Activated T-cell treated with anti-CD3 and anti-CD28 coated beads for 24 hours (primary cell): ENCODE measurements at places on chromosomes 2 and 18.
A peak's percentile ranks its signal among the peaks of the same experiment; 100 is the strongest.

DNA sequence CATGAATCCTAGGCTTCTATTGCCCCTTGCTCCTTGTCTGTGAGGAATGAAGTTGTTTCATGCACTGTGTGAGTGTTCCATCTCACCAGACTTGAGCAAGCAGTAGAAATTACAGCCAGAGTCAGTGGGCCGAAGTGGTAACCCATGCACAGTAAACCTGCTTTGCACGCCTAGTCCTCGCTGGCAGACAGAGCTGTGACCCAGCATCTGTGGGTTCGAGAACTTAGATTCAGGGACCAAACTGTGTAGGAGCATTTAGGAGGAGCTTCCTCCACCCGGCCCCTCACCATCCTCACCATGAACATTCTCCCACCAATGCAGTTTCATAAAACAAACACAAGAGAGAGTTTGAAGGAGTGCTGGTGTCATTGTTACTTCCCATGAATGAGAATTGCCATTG is 21.6 kb upstream of the TEX51 start:
- DNase-seq = no peak

DNA sequence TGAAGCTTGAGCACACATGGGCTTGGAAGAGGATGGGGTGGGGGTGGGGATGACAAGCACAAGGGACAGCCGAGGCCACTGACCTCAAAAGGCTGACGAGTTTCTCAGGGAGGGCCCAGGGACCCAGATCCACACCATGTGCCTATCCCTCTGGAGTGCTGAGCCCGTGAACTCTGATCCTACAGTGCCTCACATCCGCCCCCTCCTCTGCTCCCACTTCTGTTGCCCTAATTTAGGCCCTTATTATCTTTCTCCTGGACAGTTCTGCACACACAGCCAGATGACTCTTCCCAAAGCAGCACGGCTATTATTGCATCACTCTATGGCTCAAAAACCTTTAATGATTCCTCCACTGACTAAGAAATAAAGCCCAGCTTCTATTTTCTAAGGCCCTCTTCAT is 24.8 kb downstream of the CYRIA start:
- no peak for DNase-seq

GRCh38 chr2:113088213-113088992 is 20.6 kb downstream of the IL1F10 start:
- no peak for DNase-seq

DNA sequence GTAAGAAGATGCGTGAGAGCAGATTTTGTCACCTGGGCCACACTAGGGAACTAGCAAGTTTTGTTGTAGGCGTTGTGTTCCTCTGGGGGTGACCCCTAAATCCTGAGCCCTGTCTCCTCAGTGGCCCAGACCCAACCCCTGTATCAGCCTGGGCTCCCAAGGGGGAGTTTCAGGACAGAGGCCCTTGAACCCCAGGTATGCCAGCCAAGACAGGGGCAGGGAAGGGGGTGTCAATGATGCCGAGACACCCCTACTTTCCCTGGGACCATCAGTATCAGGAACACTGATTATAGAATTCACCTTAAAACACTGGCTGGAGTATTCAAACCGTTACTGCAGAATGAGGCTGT is 39.1 kb upstream of the RPL31 start:
- DNase-seq = no peak

- DNase-seq = no peak
Observed at GRCh38 chr2:12534646-12535263, 182.0 kb upstream of the TRIB2 start.

- DNase-seq = no peak
Observed at GRCh38 chr2:37670378-37671008, 949 bp downstream of the CDC42EP3 start.

- DNase-seq = no peak
Observed at GRCh38 chr2:120345608-120346007, 328 bp upstream of the INHBB start.

GRCh38 chr18:30618567-30618966 is 424.0 kb downstream of the DSC3 start:
- no peak for DNase-seq

- no peak for DNase-seq
Observed at GRCh38 chr18:78790960-78791359, 188.7 kb upstream of the SALL3 start.

GRCh38 chr2:118784860-118785259 is 62.6 kb downstream of the EN1 start:
- no peak for DNase-seq

DNA sequence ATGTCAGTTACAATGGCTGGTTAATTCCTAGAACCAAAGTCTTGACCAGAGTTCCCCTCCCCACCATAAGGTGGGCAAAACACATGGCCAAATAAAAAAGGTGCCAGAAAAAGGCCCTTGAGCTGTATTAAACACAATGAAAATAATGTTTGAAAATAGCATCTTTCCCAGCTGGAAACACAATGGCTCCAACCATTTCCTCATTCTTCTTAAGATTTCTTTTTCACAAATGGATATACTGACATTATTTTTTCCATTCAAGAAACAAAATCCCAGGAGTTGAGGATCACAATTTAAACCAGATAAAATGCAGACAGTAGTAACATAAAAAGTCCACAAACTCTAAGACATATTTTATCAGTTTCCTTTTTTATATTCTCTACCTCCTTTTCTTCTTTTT is 143.8 kb downstream of the EXOC6B start:
- DNase-seq = no peak

- DNase-seq = no peak
Observed at GRCh38 chr2:2102866-2103653, 228.0 kb downstream of the MYT1L start.

DNA sequence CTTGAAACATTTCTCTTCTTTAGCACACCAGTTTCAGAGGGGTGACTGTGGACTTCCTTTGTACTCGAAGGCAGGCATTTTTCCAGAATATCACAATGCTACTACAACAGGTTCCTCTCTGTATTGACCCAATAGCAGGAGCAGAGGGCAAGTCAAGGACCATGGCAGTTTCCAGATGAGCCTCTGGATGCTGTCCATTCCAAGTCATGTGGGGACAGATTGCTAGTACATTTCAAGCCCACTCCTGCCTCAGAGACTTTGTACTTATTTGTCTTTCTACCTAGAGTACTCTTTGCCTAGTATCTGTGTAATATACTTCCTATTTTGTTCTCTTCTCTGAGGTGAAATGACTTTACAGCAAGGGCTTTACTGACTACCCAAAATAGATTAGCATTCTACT is 373.9 kb downstream of the PIK3C3 start:
- no peak for DNase-seq

GRCh38 chr2:85390941-85391669 is 19.1 kb downstream of the CAPG start:
- DNase-seq = peak; percentile 56

DNA sequence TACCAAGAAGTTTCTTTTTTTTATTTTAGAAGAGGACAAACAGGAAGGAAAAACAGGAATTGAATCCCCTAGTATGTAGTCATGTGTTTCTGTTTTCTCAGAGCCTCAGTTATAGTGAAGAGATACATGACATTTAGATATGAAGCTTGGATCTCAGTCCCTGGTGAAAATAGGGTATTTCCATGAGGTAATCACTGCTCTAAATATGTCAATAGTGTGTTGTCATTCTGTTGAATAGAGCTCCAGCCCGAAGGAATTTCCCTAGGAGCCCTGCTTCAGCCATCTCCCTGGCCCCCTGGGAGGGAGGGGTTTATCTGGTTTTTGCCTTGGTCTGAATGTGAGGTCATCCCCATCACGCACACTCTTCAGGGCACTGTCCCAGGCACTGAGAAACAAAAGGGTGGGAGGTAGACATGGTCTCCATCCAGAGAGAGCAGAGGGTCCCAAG is 47.1 kb upstream of the REL start:
- no peak for DNase-seq

DNA sequence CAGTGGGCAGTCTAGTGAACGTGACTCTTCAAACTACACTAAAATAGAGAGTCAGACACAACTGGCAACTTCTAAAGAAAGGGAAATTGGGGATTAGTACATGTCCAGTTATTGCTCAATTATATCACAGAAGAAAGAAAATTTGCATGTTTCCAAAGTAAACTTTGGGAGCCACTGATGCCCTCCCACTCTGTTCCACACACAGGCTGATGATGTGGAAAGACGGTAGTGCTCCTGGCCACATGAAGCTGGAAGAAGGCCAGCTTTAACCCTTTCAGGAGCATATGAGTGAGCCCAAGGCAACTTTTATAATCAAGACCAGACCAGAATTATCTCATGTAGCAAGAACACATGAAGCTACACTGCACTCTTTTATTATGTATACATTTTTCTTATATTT is 141.0 kb downstream of the NR4A2 start:
- no peak for DNase-seq

- DNase-seq = no peak
Observed at GRCh38 chr2:25290811-25291495, 50.8 kb downstream of the DNMT3A start.

GRCh38 chr2:119263656-119264055 is 40.0 kb downstream of the STEAP3 start:
- no peak for DNase-seq

- DNase-seq = no peak
Observed at GRCh38 chr2:84908948-84909713, 3.7 kb downstream of the TMSB10 start.

- DNase-seq = no peak
Observed at GRCh38 chr18:35511428-35511827, 13.7 kb upstream of the INO80C start.

DNA sequence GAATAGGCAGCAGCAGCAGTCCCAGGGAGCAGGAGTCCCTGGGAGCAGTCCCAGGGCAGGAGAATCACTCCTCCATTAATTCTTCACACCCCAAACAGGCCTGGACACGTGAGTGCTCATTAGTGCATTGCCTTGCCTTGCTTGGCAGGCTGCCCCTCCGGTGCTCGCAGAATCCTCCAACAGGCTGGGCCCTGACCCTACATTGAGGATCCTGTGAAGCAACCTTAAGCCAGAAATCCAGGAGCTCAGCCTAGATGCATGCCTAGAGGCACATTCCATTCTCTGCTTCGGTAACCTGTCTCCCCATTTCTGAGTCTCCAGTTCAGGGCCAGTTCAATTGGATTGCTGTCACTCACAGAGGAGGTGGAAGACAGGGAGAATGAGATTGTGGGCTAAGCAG is 97.4 kb upstream of the LRATD1 start:
- DNase-seq = no peak

DNA sequence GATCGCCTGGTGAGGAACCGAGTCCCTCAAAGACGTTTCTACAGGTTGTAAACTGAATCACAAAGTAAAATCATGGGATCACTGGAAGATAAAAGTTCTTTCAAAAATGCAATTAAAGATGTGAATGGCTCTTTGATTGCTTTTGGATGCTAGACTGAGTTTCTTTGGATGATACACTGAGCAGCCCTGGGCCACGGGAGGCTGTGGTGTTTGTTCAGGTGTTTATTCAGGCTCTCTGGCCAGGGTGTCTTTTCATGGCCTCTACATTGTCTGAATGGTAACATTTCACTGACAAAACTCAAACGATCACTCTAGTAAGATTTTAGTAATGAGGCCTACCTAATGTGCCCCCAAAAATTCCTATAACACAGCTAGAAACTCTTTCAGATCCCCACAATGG is 48.4 kb upstream of the SPATS2L start:
- no peak for DNase-seq

GRCh38 chr2:224850081-224850480 is 133.9 kb upstream of the CCDC195 start:
- DNase-seq = no peak

DNA sequence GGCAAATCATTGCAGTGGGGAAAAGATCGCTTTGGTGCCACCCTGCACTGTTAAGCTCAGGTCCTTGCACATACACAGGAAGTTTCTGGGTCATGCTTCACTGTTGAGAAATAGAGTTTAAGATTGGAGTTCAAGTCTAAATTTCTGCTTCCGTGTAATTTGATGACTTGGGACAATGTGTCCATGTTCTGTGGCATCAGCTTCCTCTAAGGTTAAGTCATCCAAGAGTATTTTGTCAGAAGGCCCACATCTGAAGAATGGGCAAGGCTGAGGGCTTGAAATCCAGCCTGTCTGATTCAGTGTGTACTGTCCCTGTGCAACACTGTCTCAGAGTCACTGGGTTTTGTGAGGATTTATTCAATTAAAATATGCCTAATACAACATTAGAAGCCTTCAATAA is 880.7 kb downstream of the SUCLG1 start:
- DNase-seq = no peak

DNA sequence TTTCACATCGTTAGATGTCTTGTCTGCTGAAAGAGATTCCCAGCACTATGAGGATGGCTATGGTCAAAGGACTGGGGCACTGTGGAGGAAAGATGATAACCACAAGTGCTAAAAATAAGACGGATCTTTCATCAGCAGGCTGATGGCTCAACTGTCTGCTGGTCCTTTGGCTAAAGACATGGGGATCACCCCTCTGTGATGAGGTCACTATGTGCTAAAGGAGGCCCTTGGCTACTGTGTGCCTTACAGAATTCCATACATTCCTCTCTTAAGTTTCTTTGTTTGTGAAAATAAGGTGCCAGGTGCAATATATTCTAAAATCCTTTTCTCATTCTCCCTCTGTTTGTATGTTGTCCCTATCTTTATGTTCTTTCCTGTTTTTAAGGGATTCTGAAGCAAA is 39.7 kb upstream of the LYPD6 start:
- no peak for DNase-seq

- DNase-seq = no peak
Observed at GRCh38 chr18:32612651-32613050, 142.0 kb upstream of the GAREM1 start.

DNA sequence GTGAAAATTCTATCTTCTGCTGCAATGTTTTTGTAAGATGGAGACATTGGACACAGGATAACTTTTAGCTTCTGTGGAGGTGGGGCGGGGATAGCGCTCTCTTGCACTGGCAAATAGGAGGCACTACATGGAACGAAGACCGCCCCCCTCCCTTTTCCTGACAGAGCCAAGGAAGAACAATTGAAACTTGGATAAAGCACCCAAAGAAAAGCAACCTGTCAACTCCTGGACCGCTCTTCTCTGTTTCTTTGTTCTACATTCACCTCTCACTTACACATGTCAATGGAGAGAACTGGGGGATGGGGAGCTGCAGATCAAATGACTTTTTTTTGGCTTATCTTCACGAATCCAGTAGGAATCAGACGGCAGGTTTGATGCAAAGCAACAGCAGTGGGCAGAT is 126.3 kb upstream of the CHAC2 start:
- DNase-seq = no peak

DNA sequence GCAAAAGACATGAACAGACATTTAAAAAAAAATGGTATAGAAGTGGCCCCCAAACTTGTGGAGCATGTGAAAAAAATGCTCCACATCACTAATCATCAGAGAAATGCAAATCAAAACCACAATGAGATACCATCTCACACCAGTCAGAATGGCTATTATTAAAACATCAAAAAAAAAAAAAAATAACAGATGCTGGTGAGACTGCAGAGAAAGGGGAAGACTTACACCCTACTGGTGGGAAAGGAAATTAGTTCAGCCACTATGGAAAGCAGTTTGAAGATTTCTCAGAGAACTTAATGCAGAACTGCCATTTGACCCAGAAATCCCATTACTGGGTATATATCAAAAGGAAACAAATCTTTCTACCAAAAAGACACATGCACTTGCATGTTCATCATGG is 164.8 kb downstream of the RIT2 start:
- no peak for DNase-seq

GRCh38 chr18:76752400-76752799 is 70.0 kb upstream of the ZNF236 start:
- DNase-seq = no peak
